Stimulated activated CD4-positive, alpha-beta T cell treated with anti-CD3 and anti-CD28 coated beads, Interleukin-2, amount 100 ng/mL, for 48 hours (primary cell): ENCODE measurements at places on chromosomes 4 and X.

- no peak for DNase-seq
Measured at GRCh38 chr4:68466751-68467150, 19.5 kb downstream of the TMPRSS11E start.

- DNase-seq: no peak
Measured at GRCh38 chrX:39067866-39068265, 266.6 kb downstream of the MID1IP1 start.

DNA sequence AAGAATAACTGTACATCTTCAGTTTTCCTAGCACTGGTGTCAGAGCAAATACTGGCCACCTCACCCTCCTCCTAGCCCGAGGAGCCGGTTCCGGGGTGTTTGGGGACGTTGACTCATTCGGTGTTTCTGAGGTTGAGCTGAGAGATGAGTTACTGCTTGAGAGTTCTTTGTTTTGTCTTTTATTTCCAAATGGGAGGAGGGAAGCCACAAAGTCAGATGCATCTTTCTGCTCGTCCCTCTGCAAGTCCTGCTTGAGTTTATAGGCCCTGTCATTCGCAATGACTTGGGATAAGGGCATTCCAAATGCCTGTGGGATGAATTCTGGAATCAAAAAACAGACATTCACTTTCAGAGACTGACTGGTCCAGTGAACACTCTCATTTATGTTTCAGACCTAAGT lies 77.5 kb downstream of the HCCS start:
- DNase-seq: no peak

DNA sequence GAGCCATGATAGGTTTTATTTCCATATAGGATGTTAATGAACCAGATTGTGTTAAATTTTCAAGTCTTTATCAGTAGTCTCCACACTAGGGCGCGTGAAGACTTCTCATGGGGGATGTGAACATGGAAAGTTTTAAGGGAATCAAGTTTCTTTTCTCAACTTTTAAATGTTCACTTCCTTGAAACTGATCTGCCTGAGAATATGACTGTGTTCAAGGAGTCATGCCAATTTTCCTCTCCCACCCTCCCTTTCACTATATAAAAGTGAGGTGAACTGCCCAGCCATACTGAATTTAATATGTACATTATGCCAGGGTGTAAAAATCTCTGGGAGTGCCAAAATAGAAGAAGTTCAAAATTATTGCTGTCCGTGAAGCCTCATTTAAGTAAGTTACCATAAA lies 30.4 kb upstream of the HPGDS start:
- no peak for DNase-seq

GRCh38 chr4:7646384-7647061 lies 211.8 kb upstream of the PSAPL1 start:
- no peak for DNase-seq

GRCh38 chr4:88244816-88245579 lies 39.4 kb downstream of the PPM1K start:
- DNase-seq: no peak

- DNase-seq: no peak
Measured at GRCh38 chr4:81632581-81633299, 161.0 kb upstream of the RASGEF1B start.
